ENCODE measurements at places on chromosomes 2 and 18.

DNA sequence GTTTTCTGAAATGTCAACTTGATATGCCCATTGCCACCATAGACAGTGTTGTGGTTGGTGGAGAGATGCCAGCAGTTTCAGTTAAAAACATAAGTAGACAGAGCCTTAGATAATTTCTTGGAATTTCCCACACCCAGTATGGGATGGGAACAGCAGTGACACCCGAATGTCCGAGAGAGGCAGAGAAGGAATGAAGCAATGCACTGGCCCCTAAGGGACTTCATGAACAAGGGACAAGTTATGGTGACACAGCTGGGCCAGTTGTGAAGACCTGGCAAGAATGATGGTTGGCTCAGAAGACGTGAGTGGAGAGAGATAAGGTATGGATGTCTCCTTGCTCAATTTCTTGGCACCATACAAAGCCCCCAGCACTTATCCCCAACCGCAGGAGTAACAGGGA is 165.2 kb upstream of the APCDD1 start:
- DNase-seq, result no peak

GRCh38 chr18:63588909-63589308 is 1.8 kb downstream of the SERPINB13 start:
- no peak for DNase-seq

DNA sequence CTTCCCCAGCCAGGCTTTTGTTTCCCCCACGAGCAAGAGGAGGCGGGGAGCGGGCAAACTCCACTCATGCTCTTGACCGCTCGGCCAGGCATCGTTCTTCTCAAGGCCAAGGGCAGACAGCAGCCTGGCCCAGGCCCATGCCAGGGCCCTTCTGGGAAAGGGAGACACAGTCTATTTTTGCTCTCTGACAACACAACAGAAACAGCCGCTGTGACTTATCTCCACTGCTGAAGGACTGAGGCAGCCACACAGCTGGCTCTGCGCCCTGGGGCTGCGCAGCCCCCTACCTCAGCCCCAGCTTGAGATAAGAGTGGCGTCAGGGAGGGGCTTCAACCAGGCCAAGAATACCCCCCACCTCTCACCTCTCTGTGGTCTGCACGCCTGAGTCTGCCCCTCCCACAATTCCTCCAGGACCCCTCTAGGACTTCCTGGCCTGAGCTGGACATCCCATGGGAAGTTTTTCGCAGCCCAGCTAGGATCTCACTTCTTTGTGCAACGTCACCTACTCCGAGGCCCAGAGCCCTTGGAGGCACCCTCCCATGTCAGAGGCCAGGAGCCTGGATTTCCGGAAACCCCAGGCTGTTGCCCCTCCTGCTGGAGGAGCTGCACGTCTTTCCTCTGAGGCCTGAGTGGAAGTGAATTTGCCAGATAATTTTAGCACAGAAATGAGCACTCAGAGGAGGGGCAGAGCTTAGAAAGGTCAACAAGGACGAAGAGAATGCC is 118.9 kb upstream of the OTOS start:
- no peak for DNase-seq

DNA sequence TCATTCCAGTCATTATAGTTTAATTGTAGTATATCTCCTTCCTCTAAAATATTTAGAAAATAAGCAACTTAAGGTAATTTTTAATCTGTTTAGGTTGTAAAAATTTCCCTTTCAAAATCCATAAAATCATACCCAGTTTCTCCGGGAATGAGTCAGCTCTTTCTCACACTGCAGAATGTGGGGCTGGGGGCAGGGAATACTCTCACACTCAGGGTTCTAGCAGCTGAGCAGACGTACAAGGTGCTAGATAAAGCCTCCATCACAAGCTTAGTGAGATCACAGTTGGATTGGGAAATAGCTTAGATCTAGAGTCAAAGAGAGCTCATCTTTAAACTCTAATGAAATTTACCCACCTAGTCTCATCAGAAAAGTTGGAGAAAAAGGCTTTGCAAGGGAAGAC is 79.9 kb upstream of the FAM237A start:
- DNase-seq, result no peak

GRCh38 chr2:230976671-230977171 is 19.2 kb upstream of the SPATA3 start:
- DNase-seq, result no peak

DNA sequence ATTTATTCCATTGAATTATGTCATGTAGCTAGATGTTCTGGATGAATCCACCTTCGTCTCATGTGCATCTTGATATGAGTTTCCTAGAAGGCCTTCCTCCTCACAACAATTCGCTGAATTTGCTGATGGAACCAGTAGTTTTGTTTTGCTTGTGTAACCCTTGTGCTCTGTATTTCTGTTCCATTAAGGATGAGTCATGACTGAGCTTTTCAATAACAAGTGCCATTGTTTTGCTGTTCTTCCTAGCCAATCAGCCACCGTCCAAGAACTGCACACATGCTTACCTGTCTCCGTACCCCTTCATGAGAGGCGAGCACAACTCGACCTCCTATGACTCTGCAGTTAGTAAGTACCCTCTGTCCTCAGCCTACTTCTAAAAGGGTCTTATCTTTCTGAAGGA is 2.3 kb downstream of the TMEM182 start:
- no peak for DNase-seq

DNA sequence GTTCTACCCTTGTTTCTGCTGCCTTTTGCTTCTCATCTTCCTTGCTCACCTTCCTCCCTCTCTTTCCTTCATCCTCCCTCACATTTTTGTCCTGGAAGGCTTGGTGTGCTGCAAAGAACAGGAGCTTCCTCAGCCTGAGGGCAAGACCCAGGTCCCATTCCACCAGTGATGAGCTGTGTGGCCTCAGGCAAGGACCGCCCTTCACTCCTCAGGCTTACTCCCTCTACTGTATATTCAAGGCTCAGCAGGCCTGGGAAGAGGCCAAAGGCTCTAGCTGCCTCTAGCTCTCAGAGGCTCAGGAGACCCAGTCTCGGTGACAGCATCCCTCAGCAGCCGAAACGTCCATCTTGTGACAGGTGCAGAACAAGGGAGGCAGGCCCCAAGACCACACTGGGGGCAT is 97.5 kb downstream of the MRO start:
- DNase-seq, result no peak

DNA sequence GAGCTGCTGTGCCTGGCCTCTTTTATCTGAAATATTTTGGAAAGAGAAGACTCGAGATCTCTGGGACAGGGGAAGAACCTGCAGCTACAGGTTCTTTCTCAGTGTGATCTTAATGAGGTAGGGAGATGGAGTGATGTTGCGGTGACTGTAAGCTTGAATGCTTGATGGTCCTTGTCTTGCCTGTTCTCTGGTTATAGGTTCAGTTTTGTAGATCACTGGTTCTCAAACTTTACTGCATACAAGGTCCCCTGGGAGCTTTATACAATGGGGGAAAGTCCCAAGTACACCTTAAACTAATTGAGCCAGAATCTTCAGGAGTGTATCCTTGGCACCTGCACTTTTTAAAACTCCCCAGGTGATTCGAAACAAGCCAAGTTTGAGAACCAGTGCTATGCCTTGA is 136.7 kb upstream of the CXCR4 start:
- no peak for DNase-seq

- DNase-seq, result no peak
These were observed 92.7 kb upstream of the KLF7 start for GRCh38 chr2:207258263-207258991.

DNA sequence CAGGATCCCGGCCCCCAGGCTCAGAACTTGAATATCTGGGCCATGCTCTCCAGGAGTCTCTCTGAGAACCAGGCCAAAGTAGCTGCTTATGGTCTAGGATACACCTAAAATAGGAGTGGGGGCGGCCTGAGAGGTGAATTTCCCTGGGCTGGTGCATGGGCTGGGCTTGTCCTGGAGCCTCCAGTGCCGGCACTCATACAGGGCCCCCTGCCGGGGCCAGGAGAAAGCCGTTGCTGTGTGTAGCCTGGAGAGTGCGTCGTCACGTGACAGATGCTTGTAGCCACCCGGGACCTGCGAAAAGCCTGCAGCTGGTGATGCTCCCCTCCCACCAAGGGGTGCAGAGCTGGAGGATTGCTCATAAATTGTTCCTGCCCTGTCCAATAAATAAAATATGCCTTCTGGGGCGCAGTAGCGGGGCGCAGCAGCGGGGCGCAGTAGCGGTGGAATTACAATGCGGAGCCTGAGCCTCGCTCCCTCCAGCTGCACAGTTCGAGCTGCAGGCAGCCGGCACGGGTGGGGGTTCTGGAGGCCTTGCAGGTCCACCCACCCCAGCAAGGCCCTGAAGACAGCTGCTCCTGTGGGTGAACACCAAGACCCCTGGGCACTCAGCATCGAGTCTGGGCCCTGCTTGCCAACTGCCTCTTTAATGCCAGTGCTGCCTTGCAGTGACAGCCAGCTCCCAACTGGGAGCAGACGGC is 289.9 kb downstream of the NDUFA10 start:
- no peak for DNase-seq

GRCh38 chr2:201127570-201127969 is 11.6 kb downstream of the CFLAR start:
- DNase-seq, result peak; percentile 83

DNA sequence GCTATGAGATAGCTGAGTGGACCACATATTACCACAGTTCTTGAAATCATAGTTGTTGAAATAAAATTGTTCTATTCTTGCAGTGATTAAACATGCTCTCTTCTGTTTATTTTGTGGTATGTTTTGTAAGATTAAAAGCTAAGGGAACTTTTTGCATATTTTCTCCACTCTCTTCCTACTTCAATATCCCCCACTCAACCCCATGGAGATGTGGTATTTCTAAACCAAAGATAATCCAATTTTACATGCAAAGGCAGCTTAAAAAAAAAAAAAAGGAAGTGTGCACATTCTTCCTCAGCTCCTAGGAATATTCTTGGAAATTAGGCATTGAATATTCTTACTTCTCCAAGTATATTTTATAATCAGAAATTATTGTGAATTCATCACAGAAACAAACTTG is 15.0 kb upstream of the PAX3 start:
- no peak for DNase-seq

DNA sequence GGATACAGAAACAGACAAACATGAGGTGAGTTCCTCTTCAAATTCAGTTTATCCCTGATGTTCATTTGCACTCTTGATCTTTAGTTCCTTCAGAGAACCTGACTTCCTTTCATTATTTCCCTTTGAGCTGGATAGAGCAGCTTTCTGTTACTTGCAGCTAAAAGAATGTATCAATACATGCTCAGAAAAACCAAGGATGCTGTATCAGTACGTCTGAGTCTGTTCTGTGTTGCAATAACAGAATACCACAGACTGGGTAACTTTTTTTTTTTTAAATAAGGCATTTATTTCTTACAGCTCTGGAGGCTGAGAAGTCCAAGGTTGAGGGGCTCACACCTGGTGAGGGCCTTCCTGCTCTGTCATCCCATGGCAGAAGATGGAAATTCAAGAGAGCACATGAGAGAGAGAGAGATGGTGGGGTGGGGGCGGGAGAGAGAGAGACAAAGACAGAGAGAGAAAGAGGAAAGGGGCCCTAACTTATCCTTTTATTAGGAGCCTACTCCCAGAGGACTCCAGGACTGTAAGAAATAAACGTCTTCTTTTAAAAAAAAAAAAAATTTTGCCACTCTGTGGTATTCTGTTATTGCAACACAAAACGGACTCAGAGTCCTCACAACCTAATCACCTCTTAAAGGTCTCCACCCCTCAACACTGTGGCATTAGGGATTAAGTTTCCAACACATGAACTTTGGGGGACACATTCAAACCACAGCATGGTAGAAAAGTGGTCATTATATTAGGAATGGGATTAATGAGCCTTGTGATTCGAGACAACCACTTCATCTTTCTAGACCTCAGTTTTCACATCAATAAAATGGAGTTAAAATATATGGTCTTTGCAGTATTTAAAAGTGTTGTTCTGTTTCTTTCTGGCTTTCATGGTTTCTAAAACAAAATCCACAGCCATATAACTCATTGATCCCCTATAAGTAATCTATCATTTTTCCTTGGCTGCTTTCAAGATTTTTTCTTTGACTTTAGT is 18.4 kb upstream of the SELENOI start:
- DNase-seq, result no peak

DNA sequence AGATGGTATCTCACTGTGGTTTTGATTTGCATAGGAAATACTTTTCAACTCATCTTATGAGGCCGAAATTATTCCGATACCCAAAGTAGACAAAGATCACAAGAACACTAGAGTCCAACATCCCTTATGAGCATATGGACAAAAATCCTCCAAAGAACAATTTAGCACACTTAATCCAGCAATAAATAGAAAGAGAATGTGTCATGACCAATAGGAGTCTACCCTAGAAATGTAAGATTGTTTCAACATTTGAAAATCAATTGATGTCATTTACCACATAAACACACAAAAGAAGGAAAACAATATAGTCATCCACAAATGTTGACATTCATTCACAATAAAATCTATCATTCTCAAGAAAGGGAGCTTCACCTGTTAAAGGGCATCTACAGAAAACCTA is 307.8 kb upstream of the SMIM21 start:
- DNase-seq, result no peak

DNA sequence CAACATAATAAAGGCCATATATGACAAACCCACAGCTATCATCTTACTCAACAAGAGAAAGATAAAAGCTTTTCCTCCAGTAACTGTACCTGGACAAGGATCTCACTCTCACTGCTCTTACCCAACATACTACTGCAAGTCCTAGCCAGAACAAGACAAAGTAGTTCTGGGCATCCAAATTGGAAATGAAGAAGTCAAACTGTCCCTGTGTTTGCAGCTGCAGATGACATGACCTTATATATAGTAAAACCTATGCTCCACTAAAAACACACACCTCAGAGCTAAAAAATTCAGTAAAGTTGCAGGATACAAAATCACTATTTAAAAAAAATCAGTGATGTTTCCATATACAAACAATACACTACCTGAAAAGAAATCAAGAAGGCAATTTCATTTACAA is 32.2 kb downstream of the USP34 start:
- DNase-seq, result no peak

DNA sequence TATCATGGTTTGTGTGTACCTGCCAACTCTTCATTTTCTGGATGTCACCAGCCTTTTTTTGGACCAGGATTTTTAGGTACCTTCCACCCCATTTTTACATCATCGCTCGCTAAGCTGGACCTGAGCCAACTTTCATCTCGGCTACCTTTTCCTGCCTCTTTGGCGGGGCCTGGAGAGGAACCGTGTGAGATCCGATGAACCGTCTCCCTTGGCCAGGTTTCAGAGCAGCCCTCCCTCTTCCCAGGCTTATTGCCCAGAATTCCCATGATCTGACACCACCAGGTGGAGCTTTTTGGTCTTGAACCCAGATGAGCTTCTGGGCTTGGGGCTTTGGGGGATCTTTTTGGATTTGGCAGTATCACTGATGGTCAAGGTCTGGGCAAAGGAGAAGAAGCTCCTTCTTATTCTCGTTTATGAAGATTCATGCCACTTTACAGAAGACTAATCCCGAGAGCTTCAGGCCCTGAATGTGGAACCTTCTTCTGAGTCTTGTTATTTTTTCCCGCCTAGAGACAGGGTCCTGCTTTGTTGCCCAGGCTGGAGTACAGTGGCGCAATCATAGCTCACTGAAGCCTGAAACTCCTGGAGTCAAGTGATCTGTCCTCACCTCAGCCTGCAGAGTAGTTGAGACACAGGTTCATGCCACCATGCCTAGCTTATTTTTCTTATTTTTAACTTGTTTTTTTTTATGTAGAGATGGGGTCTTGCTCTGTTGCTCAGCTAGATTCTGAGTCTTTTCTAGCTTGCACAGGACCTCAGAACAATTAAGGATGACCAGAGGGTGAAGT is 50.4 kb downstream of the GATA6 start:
- DNase-seq, result no peak

- DNase-seq, result no peak
These were observed 268.6 kb upstream of the NCKAP5 start for GRCh38 chr2:133836691-133837345.

- DNase-seq, result no peak
These were observed at the start of gene CHRNA1 for GRCh38 chr2:174764280-174765255. Gene CHRNA1, minus strand, starts transcription at chr2:174764472. Its CDS starts 78 bp downstream, at chr2:174764394.
